Stimulated activated CD4-positive, alpha-beta T cell treated with anti-CD3 and anti-CD28 coated beads, Interleukin-1b, Interleukin-23, amount 100 ng/mL, for 24 hours (primary cell): ENCODE measurements at places on chromosomes 16 and 17.

- no peak for DNase-seq
These were observed 41.1 kb upstream of the DHX8 start for GRCh38 chr17:43442711-43443110.

- no peak for DNase-seq
These were observed 206.5 kb upstream of the GOT2 start for GRCh38 chr16:58940609-58941008.

DNA sequence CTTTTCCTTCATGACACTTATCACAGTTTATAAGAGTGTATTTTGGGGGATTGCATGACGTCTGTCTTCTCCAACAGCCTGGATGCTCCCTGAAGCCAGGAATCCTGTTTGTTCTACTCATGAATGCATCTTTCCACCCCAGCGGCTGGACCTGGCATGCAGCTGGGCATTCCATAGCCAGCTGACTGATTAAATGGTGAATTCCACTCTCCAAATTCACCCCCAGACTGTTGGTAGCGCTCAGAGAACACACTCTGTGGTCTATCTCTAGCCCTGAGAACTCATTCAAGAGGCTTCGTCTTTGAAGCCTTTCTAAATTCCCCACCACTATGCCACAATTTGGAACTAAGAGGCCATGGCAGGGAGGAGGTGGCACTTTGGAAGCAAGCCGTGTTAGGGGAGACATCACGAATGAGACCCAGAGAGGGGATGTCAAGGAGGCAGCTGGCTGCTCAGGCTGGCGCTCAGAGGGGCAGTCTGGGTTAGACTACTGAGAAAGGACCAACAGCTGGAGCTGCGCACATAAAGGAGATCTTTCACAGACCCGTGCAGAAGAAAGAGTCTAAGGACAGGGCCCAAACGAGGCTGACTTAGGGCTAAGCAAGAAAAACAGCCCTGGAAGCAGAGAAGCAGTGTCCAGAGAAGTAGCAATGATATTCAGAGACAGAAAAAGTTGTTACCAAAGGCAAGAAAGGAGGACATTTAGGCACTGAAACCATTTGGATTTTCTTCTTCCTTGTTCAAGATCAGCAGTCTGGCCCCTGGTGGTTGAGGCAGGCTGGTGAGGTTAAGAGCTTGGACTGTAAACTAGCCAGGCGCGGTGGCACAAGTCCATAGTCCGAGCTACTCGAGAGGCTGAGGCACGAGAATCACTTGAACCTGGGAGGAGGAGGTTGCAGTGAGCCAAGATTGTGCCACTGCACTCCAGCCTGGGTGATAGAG, 42.4 kb upstream of the ZNF629 start:
- DNase-seq: no peak

DNA sequence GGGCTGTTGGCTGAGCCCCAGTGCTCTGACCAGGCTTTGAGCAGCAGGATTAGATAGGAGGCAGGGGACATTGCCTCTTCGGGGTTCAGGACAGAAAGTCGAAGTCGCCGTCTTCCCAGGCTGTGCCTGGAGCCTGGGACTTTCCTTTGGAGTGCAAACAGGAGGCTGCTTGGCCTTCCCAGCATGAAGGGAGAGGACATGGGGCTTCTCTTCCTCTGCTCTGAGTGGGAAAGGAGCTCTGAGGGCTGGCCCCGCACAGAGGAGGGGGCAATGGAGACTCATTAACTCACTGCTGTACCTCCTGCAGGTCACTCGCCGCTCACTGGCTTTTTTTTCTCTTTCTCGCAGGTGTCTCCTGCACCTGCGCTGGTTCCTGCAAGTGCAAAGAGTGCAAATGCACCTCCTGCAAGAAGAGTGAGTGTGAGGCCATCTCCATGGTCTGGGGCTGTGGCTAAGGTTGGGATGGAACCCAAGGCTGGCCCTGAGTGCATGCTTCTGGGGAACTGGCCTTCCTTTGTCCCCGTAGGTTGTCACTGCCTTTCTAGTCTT, 642 bp downstream of the MT1F start:
- no peak for DNase-seq

GRCh38 chr17:51709694-51710633, 448.6 kb downstream of the CA10 start:
- no peak for DNase-seq

DNA sequence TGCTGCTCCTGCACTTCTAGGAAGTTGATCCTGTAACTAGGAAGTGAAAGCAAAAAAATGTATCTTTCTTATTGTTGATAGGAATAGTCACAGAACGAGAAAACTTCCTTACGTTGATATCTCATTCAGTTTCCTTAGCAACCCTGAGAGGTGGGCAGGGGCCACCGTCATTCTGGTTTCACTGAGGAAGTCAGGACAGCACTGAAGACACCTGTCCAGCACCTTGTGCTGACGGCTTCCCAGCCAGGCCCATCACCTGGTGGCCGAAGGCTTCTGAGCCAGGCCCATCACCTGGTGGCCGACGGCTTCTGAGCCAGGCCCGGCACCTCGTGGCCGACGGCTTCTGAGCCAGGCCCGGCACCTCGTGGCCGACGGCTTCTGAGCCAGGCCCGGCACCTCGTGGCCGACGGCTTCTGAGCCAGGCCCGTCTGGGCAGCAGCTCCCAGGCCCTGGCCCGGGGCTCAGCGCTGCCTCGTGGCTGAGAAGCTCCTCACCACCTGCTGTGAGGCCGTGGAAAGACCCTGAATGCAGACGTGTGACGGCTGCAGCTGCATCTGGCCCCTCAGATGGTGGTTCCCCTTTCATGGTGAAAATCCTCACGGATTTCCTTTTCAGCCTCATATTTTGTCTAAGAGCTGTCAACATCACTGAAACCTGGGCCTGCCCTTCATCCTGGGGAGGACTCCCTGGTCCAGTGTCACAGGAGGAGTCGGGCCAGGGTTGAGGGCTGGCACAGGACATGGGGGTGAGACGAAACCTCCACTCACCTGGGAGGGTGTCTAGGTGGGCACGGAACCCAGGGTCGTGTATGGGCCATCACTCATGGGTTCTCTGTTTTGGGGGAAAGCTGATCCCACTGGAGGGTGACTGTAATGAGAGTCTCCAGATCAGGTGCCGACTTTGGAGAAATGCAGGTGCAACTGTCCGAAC, 33.0 kb upstream of the ZNF750 start:
- DNase-seq: no peak

- peak; percentile 30 for DNase-seq
These were observed 2.5 kb upstream of the ABCC12 start for GRCh38 chr16:48158296-48158695.

DNA sequence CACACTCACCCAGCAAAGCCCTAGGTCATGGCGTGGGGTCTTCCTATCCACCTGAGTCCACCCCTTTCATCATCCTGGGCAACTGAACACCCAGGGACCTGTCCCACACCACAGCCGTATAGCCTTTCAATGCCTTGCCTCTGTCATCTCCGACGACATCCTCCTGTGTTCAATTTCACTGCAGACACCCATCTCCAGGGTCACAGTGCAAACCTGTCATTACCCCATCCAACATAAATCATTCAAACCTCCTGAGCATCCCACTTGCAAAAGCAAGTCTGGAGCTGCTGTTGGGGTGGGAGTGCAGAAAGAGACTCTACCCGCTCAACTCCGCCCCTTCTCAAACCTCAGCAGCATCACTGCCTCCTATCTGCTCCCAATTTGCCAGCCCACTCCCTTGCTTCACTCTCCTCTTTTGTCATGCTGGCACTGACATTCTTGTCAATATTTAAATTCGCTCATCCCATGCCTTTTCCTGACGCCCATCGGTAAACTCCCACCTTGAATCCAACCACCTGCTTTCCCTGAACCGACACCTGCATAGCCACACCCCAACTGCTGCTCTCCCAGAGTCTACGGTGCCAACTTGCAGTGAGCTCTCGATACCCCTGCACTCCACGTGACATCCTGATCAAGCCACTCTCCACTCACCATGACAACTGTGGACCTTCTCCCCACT, 37.0 kb downstream of the MARF1 start:
- no peak for DNase-seq

DNA sequence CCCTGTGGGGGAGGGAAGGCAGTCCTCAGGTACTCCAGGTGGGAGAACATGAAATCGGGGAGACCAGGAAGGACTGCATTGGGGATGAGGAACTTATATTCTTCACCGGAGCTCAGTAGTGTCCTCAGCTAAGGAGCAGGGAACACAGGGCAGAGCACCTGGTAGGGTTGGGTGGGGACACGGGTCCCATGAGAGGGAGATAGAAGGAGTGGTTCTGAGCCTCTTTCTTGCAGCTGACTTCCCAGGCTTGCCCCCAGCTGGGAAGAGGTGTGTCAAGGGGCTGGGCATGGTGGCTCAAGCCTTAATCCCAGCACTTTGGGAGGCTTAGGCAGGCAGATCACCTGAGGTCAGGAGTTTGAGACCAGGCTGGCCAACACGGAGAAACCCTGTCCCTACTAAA, 2.1 kb downstream of the FHOD1 start:
- no peak for DNase-seq

- DNase-seq: no peak
These were observed 41.8 kb downstream of the MYO18A start for GRCh38 chr17:29138184-29138955.

- no peak for DNase-seq
These were observed 69.0 kb downstream of the RTN4RL1 start for GRCh38 chr17:1956134-1956533.

DNA sequence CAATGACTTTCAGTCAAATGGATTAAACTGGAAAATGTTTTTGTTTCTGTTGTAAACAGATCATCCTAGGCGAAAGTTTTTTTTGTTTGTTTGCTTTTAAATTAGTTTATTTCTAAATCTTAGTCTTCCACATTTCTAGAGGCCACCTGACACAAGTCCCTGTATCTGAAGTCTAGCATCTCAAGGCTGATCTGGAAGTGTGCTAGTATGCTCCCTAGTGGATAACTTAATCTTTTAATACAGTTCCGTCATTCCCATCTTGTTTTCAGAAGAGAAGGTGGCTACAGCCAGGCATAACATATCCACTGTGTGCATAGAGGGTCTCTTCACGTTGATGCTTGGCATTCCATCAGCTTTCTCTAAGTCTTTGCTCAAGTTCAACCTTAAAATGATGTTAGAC, 7.6 kb downstream of the IFT20 start:
- DNase-seq: no peak

DNA sequence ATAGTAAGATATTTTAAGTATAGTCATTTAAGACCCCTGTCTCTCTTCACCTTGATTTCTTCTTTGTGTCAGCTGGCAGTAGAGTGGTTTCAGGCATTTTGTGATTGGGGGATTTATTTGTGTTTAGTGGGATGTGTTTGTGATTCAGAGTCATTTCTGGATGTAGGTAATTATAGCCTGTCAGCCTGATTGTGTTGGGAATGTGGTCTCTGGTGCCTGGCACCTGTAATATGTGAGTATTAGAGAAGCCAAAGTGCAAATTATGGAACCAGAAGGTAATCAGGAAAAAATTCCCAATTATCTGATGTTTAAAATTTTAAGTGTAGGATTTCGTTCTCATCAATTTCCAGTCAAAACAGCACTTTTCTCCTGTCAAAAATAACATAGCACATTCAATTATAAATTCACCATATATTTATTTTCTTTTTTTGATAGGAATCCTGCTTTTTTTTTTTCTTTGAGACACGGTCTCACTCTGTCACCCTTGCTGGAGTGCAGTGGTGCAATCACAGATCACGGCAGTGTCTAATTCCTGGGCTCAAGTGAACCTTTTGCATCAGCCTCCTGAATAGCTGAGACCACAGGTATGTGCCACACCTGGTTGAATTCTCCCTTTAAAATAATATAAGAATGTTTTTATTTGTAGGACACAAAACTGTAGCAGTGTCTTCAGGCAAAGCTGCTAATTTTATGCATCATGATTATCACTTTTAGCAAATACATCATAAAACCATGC, 42.7 kb downstream of the ATF7IP2 start:
- no peak for DNase-seq

- no peak for DNase-seq
These were observed 128.4 kb upstream of the TNRC6C start for GRCh38 chr17:77829843-77830799.

GRCh38 chr17:8087075-8087951, at the start of gene ALOX12B:
Gene ALOX12B, minus strand, starts transcription at chr17:8087716. Its CDS starts 274 bp downstream, at chr17:8087442.
- no peak for DNase-seq

- DNase-seq: no peak
These were observed 42.5 kb downstream of the ST3GAL2 start for GRCh38 chr16:70396246-70396904.

GRCh38 chr17:34143430-34143829, 111.7 kb upstream of the CCL2 start:
- DNase-seq: no peak

DNA sequence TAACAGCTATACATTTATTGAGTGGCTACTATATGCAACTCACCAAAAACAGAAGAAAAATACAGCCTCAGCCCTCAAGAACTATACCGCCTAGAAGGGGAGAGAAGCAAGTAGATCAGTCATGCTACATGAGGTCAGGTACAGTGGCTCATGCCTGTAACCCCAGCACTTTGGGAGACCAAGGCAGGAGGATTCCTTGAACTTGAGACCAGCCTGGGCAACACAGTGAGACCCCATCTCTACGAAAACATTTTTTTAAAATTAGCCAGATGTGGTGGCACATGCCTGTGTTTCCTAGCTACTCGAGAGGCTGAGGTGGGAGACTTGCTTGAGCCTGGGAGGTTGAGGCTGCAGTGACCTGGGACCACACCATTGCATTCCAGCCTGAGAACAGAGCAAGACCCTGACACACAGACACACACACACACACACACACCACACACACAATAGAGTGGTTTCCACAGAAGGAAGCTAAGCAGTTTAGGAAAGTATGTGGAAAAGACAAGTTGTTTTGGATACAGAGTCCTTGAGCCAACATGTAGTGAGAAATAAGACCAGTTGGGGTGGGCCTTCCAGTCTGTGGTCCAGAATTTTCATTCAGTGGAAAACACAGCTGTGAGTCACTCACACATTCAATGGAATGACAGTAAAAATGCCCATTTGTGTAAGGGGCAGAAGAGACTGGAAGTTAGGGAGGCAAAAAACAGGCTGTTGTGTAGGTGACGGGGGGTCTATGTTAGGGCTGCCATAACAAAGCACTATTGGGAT, 10.7 kb upstream of the SNTB2 start:
- DNase-seq: no peak

DNA sequence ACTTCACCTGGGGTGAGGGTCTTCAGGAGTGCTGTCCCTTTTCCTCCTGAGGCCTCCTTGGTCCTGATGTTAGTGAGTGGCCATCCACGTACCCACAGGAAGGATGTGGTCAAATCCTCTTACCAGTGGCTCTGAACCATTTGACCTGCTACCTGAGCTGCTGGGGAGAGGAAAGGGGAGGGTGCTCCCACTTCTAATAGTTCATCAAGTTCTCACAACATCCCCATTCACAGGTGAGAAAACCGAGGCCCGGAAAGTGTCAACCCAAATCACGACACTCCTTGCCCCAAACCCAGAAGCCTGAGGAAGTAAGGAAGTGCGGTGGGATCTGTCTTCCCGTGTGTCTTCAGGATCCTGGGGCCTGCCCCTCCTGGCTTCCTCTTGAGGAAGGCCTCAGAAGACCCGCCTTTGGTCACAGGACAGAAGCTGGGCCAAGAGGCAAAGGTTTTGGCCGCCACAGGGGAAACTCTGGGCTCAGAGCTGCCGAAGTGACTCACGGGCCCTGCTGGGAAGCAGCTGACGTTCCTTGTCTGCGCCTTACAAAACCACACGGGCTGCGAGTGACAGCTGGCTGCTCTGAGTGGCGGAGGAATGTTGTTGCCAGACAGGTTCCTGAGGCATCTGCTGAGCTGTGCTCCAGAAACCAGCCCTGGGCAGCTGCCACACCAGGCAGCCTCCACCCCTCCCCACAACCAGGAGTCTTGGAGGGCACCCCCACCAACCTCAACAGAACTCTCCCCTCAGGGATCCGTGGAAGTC, 13.9 kb upstream of the KIFC3 start:
- DNase-seq: no peak

- DNase-seq: no peak
These were observed 45.0 kb downstream of the TEX2 start for GRCh38 chr17:64218066-64218465.
